Stimulated activated CD8-positive, alpha-beta memory T cell treated with anti-CD3 and anti-CD28 coated beads, Interleukin-15, amount 100 ng/mL, for 1 hour (primary cell): ENCODE measurements at places on chromosomes 2 and 18.

GRCh38 chr2:38440655-38441054 lies 63.6 kb upstream of the ATL2 start:
- DNase-seq = no peak

DNA sequence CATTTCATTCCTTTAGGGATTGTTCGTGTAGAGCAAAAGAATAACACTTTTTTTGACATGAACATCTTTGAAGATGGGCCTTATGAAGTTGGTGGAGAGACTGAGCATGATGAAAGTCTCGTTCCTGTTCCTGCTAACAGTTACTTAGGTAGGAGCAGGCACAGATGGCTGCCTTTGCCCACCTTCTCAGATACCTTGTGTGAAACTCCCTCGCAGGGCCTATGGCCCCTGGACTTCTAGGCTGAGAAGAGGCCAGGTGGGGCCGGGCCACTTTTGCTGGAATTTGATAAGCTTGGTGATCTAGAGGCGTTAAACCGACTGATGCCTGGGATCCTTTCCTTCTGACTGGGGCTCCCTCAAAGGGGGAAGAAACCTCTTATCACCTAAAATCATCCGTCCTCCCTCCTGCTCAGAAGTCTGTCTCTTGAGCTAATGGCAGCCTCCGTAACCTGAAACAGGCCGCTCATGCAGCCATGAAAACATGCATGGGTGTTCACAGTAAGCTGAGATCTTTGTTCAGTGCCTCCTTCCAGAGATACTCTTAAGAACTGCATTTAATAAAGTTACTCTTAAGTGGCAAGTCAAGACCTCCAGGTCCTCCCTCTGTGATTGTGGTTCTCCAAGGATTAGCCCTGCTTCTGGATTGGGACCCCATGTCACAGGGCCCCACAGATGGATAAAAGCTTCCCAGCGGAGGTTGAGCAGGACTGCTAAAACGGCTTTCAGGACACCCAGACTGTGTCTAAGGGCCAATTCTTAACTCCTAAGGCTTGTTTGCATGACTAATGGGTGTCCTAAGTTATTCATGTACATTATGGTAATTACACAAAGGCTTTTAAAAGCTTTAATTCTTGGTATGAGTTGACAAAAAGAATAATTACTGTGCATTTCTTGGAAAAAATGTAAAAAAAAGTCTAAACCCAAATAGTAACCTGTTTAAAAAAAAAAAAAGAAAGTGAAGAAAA lies 43.9 kb downstream of the ITGA6 start:
- no peak for DNase-seq

- DNase-seq = no peak
Measured at GRCh38 chr18:10249801-10250200, 204.6 kb upstream of the APCDD1 start.

DNA sequence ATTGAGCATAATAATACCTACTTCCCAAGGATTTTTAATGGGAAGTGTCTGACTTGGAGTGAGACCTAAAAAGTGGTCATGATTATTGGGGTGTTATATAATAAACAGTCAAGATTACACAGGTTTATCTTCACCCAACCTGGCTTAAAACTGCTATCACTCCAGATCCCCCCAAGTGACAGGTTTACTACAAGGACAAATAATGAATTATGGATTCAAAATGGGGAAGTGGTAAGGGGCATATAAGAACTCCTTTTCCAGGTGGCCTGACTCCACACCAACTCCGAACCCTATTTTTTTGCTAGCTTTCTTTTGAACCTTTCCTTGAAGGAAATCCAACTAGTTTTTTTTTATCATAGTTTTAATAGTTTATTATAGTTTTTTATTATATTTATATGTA lies 663.0 kb upstream of the FANCL start:
- DNase-seq = no peak

GRCh38 chr2:122329278-122329677 lies 573.8 kb downstream of the TSN start:
- no peak for DNase-seq

DNA sequence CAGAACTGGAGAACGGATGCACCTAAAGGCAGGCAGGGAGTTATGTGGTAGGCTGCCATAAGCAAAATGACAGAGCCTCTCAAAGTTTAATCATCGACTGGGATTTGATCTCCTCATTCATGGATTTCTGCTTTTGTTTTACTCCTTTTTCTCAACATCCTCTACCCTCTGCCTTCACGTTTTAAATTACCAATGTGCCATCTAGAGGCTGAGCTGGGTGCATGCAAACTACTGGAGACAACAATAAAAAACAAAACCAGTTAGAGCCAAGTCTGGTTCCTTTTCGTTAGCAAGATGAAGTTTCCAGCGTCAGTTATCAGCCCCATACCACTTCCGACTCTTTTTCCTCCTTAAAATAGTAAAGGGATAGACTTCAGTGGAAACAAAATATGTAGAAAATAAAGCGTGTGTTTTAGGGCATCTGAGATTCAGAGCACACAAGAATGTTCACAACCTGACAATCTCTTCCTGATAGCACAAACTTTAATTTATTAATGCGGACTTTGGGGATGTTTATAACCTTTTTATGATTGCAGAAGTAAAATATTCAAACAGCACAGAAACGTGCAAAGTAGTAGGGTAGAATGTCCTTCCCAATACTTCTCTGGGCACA lies 117.0 kb downstream of the LAMA1 start:
- no peak for DNase-seq

DNA sequence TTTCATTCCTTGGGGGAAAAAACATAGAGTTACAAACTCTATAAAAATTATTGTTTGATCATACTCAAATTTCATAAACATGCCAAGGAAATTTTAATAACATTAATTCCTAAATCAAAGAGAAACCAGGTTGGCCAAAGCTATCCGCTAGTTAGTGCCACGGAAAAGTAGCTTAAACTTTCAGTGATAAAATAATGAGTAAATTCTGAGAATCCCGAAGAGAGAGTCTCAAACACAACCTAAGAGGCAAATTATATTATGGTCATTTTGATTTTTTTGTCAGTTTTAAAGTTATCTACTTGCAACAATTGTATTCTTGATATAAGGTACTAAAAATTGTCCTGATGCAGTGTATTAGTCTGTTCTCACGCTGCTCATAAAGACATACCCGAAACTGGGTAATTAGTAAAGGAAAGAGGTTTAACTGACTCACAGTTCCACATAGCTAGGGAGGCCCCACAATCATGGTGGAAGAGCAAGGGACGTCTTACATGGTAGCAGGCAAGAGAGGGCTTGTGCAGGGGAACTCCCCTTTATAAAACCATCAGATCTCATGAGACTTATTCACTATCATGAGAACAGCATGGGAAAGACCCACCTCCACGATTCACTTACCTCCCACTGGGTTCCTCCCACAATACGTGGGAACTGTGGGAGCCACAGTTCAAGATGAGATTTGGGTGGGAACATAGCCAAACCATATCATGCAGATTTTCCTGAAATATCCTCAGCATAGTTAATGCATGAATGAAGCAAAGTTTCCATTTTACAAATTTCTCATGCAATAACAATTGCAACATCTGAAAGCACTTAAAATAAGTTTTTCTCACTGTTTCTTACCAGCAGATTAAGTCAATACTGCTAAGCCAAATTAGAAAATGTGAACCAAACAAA lies 205.9 kb upstream of the STK17B start:
- DNase-seq = no peak

- DNase-seq = no peak
Measured at GRCh38 chr2:163157411-163157810, 318.8 kb upstream of the KCNH7 start.
